Cerebellum (tissue), 4 donors: ENCODE measurements at places on chromosomes 4 and X. TPM values are rescaled to one million over a fixed set of nuclear protein-coding genes. Genes with fewer than 3 reads are reported as not detected.
A peak's percentile ranks its signal among the peaks of the same experiment; 100 is the strongest.

SPON2 gene
- 21.9 TPM for total RNA-seq

DNA sequence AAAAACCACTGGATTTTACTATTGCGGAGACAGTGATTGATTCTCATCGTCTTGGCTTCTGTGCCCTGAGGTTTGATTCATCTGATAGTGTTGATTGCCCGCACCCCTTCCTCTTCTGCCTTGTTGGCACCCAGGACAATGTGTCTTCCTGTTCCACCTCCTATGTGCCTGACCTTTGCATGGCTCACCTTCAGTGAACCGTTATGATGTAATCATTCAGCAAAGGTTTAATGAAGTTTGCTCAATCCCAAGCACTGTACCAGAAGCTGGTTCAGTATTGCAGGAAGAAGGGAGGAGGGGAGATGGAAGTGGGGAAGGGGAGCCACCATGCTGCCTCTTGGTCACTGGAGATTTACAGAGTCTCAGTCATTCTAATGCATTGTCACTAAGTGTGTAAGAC, 36.3 kb downstream of the PDGFRA start:
- no peak for DNase-seq

GRCh38 chr4:123474817-123475216, 78.2 kb downstream of the SPRY1 start:
- DNase-seq, result no peak

ATP11C gene
- 42.3 TPM for total RNA-seq

DNA sequence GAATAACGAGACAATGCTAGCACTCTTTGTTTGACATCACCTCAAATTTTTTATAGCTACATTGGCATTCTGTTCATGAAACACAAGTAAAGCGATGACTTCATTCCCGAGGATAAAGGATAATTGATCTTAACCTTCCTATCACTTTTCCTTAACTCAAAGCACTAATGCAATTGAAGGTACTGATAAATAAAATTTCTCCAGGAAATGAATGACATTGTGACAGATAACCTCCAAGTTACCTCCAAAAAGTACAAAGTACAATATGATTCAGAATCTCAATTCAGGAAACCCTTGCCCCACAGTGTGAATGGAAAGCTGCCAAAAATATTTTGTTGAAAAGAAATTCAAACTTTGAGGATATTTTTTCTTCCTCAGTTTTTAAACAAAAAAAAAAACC, 1.8 kb downstream of the PRSS12 start:
- no peak for DNase-seq

PGRMC2 gene
- total RNA-seq, result 23.5 TPM

WNK3 gene
- total RNA-seq, result 40.2 TPM

PDZD4 gene
- 89.6 TPM for total RNA-seq

DNA sequence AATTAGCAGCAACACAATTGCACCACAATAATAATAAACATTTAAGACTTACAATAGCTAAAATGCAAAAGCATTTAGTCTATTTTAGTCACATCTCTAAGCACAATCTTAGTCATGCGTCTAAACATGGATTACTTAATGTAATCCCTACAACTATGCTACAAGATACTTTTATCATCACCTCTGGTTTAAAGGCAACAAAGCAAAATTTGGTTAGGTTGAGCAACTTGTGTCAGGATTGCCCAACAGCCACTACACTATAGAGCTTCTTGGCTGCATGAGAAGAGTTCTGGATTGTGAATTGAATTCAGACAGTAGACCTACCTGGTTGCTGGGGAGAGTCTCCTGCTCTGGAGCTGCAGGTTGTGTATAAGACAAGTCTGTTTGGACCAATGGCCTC, 146.5 kb upstream of the PUDP start:
- no peak for DNase-seq

DNA sequence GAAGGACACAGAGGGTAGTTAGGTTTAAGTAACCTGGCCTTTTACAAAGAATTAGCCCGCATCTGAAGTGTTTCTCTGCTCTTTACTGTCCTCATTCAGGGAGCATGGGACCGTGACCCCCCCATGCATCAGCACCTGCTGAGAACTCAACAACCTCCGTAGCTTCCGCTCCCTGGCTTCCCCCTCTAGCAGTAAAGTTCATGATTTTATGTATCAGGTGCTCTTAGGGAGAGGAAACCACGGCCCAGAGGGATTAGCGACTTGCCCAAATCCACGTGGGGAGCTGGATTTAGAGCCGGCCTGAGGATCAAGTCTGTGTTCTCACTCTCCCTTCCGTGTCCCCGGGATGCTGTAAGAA, 284.6 kb upstream of the GATB start:
- DNase-seq, result no peak

SSX2 gene
- total RNA-seq, result not detected

DNA sequence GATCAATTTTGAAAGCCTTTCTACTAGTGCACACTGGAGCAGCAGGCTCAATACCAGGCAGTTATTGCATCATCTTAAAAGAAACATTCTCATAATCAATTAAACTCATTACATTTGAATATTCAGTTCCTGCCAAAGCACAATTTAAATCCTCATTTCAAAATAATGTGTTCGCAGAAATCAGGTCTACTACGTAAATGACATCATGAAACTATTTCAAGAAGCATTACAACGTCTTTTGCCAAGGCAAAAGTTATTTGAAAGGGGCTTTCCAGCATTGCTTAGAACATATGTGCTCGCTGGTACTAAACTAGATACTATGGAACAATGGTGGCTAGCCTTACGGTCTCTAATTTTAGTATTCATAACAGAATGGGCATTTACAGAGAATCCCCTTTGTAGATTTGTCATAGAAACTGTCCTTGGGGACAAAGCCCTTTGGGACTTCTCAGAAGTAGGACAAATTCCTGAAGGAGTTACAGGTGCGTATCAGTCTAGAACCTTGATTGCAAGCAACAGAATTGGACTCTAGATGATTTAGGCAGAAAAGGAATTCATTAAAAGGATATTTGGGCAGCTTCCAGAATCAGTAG, 27.6 kb upstream of the HUWE1 start:
- no peak for DNase-seq

F8A2 gene
- total RNA-seq, result not detected

- no peak for DNase-seq
Measured at GRCh38 chr4:54783402-54784110, 125.8 kb downstream of the KIT start.

GRCh38 chr4:185405296-185405999, 8.8 kb downstream of the ANKRD37 start:
- DNase-seq, result no peak

GPR143 gene
- 2.2 TPM for total RNA-seq

- no peak for DNase-seq
Measured at GRCh38 chr4:185016101-185016940, 2.0 kb upstream of the HELT start.

DNA sequence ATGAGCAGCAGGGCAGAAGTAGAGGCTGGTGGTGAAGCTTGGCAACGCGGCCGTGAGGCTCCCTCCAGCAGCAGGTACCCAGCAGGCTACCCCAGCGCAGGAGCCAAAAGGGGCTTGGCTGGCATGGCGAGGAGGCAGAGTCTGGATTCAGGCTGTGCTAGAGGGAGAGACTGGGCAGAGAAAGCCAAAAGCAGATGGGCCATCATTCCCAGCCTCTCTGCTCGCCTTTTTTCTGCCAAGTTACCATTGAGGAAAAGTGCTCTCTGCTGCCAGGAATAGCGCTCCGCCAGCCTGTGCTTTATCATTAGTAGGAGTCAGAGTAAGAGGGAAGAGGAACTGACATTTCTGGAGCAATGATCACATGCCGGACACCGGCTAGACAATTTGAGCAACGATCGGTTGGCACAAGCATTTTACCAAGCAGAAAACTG, 28.7 kb upstream of the MAP3K15 start:
- DNase-seq, result peak; percentile 80
